ENCODE measurements at places on chromosomes 2 and 18. TPM values are rescaled to one million over a fixed set of nuclear protein-coding genes. Genes with fewer than 3 reads are reported as not detected.

Gene MSTN
- 0.12 TPM for total RNA-seq

Gene GALNT3
- 0.87 TPM for total RNA-seq

Gene GCC2
- total RNA-seq: 30.4 TPM

Gene DOK1
- 35.0 TPM for total RNA-seq

Gene SAG
- not detected for total RNA-seq

Gene IKZF2
- total RNA-seq: 7.5 TPM

Gene LDAH
- 23.4 TPM for total RNA-seq

Gene RTP5
- total RNA-seq: not detected

Gene CNTNAP5
- not detected for total RNA-seq

Gene TRIM54
- total RNA-seq: 0.33 TPM

Gene KLHL14
- not detected for total RNA-seq

Gene PROKR1
- not detected for total RNA-seq

Gene FBXO48
- total RNA-seq: 0.66 TPM

Gene ANO7
- 0.37 TPM for total RNA-seq
